ENCODE measurements at places on chromosomes 7 and 10.

DNA sequence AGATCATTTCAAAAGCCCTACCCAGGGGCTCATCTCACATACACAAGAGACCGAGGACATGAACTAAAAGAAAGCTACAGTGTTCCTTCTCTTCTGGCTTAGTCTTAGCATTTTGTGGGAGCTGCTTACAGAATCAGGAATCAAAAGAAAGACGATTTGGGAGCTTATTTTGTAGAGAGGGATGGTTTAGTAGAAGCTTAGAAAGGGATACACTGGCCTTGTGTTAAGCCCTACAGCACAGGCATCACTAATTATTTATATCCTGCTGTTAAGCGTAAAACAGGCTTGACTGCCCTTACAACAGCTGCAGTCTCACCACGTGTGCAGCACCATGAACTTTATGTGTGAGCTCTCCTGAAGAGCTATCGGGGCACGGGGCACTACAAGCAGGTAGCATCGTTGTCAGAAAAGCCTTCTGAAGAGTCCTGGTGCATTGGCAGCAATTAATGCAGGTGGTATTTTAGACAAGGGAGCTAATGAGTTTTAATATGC lies 798.3 kb downstream of the NXPH1 start:
- no peak for DNase-seq

DNA sequence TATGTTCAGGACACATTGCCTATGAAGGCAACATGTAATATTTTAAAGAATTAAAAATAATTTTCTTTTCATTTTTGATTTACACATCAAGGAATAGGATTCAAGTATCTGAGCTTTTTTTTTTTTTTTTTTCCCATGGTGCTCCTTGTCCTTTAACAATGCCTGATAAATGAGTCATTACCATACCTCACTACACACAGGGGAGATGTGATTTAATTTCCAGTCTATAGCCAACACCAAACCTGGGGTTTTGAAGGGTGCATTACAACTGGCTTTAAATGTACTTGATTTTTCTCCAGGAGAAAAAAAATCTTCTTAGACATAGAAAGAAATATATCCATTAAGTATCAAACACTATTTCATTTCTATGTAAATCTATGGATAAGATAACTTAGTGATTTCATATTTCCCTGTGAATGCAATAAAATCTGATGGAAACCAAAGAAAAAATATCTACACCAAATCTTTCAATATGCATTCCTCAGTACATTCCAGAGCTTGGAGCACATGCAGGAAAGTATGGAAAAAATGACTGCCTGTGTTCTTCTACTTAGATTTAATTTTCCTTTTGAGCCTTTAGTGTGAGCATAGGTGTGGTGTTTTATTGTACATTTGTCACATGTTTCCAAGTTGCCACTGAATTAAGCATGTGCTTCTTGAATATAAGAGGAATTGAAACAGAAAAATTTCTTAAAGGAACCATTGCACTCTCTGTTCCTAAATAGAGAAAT lies 204.8 kb upstream of the MEOX2 start:
- DNase-seq: no peak

DNA sequence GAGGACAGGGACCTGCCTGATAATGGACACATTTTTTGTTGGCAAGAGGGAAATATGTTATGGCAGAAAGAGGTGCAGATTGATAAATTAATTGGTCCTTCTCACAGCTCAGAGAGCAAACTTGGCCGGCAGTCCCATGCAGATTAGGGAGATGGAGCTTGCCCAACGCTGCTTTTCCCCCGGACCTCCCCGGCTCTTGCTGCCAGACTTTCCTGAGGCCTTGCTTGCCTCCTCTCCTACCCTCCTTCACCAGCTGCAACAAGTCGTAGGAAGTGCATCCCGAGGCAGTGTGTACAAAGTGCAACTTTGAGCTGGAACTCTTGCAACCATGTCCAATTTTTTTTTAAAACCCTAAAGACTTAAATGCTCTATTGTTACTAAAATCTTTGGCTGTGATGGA lies 215.5 kb downstream of the LRMDA start:
- DNase-seq: no peak

GRCh38 chr10:124875596-124875995 lies 66.3 kb upstream of the ZRANB1 start:
- DNase-seq: no peak

GRCh38 chr10:121525251-121526134 lies 72.8 kb downstream of the FGFR2 start:
- DNase-seq: no peak

- no peak for DNase-seq
Measured at GRCh38 chr10:48714088-48714487, 29.4 kb downstream of the WDFY4 start.

GRCh38 chr7:107506674-107507339 lies 37.0 kb downstream of the GPR22 start:
- no peak for DNase-seq

DNA sequence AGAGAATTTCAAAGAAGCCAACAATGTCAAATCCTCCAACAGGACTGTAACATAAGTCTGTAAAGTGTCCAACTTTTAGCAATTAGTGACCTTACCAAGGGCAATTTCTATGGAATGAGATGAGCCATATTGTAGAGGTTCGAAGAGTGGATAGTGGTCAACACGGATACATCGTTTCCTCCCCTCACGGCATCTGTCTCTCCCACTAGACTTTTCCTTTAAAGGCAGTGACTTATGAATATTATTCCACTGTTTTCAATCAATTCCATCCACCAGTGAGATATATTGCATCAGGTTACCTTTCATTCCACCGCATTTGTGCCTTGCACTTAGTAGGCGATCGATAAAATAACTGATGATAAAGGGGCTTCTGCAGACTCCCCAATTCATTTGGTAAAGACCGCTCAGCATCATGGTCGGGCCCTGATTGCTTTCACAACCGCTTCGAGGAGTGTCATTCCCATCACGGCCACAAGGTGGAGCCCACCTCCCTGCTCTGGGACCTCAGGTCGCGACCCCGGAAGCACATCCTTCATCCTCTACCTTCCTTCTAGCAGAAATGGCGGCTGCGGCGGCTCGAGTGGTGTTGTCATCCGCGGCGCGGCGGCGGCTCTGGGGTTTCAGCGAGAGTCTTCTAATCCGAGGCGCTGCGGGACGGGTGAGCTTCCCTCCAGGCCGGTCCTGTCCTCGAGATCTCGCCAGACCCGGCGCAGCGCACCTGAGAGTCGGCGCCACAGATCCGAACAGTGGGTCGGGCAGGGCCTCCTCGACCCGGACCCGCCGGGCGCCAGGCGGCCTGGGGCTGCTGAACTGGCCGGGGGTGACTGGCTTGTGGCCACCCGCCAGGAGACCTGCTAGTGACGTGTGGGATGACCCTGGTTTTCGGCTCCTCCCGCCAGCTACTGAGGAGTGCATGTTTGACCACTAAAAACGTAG lies at the start of gene PMPCB:
Gene PMPCB (plus strand): TSS at position 535 of the 936 bp plus-strand sequence. CDS start 25 bp downstream, at position 560.
- peak; percentile 87 for DNase-seq

GRCh38 chr10:56135828-56136227 lies 225.2 kb downstream of the ZWINT start:
- DNase-seq: no peak

DNA sequence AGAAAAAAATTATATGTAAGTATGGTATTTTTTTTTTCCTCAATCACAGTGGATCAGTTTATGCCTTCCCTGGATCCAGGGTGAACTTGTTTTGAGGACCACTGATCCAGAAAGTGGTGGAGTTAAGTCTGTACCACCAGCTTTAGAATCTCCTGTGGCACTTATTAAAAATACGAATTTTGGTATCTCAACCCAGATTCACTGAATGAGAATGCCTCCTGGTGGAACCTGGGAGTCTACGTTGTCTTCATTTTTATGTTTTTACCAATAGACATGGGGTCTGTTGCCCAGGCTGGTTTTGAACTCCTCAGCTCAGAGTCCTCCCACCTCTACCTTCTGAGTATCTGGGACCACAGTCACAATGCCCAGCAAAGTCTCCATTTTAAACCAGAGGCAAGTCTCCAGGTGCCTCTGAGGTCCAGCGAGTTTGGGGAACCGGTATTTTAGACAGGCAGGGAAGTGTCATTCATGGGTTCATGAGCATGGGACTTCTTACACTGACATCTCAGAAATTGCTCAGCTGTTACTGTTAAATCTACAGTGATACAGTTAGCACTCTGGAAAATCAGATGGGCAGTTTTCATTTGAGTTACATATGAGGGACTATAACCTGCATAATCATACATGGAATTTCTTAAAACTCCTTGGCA lies 200.9 kb downstream of the AUTS2 start:
- no peak for DNase-seq

GRCh38 chr10:1411451-1411850 lies 325.9 kb downstream of the ADARB2 start:
- no peak for DNase-seq

DNA sequence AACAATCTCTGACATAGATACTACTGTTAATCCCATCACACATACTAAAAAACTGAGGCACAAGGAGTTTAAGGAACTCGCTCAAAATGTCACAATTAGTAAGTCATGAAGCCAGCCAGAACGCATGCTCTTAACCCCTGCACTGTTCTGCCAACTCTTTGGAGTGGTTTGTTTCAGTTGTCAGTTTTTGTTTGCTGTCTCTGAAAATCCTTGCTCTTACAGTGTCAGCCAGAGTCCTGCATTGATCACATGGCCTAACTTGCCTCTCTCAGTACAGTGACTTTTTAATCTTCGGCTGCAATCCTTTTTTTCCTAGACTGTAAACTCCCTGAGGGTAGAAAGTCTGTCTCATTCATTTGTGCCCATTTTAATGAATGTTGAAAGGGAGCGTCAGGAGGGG lies 753.8 kb downstream of the AUTS2 start:
- DNase-seq: no peak

GRCh38 chr10:117496031-117496430 lies 46.5 kb upstream of the EMX2 start:
- no peak for DNase-seq

- DNase-seq: no peak
Measured at GRCh38 chr7:36192053-36192824, 39.2 kb downstream of the EEPD1 start.

GRCh38 chr10:12388671-12389070 lies 39.3 kb downstream of the CAMK1D start:
- DNase-seq: no peak

GRCh38 chr10:95214793-95215192 lies 20.8 kb downstream of the ACSM6 start:
- no peak for DNase-seq

DNA sequence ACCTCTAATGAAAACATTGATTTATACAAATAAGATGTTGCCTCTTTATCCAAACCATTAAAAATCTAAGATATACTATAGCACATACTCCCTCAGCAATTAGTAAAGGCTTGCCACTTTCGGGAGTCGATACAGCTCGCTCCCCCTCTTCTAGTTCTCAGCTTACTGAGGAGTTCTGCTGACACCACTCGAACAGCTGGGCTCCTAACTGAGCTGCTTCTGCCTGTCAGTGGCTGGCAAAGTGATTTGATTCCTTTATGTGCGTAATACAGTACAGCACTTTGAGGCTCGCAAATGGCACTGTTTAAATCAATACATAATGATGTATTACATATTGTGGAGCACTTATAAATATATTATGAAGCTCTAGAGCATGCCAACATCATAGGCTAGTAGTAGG lies 241.8 kb downstream of the CREB5 start:
- no peak for DNase-seq

DNA sequence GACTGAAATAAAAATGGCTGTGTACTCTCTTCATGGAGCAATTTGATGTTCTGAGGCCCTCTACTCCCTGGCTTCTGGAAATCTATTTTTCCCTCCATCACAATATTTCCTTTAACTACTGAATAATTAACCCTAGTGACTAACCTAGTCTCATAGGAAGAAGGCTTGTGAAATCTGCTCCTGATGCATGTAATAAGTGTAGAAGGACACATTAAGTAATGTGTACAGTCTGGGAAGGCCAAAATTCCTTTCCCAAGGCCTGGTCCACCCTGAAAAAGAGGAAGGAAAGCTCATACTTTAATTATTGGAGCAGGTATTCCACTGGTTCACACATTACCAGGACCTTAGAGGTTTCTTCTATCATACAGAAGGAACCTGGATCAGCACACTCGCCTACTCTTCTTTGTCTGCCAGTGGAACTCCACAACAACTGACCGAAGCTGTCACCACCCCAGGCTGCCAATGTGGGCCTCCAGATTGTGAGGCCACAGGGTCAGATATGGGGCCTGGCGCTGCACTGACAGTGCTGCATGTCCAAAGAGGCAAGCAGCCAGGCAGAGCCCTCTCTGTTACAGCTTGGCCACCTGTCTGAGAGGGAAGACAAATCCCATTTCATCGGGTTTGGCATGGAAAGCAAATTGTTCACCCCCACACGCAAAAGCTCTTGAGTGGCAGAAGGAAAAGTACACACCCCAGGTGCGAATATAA lies 54.4 kb upstream of the FAM133B start:
- DNase-seq: no peak

DNA sequence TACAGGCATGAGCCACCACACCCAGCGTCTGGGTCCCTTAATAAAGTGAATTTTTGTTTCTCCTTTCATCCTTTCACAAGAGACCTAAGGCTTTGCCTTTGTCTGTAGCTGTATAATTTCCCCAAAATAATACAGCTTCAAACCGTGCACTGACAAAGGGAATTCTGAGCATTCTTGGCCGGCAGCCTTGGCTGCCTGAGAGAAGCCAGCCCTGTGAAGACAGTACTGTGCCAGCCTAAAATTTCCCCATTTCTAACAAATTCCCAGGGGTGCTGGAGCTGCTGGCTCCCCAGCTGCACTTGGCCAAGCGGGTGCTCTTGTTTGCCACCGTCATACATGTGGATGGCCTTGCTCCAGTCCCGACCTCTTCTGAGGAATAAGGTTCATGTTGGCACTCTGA lies 106.2 kb downstream of the ZMYND11 start:
- DNase-seq: no peak

DNA sequence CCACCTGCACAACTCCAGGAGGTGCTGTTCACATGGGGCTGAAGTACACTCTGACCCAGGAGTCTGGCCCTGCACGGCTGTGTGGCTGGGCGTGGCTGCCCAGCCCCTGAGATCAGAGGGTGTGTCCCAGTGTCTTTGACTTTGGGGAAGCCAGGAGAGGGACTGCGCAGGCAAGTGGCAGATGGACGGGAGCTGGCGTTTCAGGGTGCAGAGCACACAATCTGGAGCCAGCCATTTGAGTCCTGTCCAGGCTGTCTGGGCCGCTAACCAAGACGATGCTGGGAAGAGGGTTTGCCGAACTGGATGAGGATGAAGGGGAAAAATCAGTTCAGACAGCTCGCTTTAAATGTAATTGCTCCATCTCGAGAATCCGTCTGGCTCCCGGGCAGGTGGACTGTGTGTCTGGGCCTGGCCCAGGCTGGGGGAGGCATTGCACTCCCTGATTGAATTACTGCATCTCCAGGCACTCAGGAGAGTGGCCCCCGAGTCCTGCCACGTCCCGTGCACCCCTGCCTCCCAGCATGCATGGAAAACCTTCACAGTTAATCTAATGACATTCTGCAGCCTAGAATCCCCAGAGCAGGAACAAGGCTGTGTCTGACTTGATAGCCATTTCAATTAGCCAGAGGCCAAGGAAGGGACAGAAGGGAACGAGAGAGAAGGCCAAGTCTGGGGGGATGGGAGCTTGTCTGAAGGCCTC lies 120.8 kb upstream of the NANOS1 start:
- DNase-seq: no peak
